Astrocyte (in vitro differentiated cells and primary cell): ENCODE measurements at places on chromosomes 3 and 15. TPM values are rescaled to one million over a fixed set of nuclear protein-coding genes. Genes with fewer than 3 reads are reported as not detected.

Gene ZNF501
- 1.2 and 2.2 TPM in 2 replicates for total RNA-seq

Gene TTC23
- 20.2 and 22.1 TPM in 2 replicates for total RNA-seq

Gene C3orf80
- 6.5 and 13.7 TPM in 2 replicates for total RNA-seq

Gene PDZRN3
- 19.8 and 25.2 TPM in 2 replicates for total RNA-seq

Gene ANKRD63
- not detected in 2 replicates for total RNA-seq

Gene CERS3
- not detected in 2 replicates for total RNA-seq

Gene GPR156
- 0.39 and 0.75 TPM in 2 replicates for total RNA-seq

Gene FHIT
- total RNA-seq, result 6.7 and 7.4 TPM in 2 replicates

Gene ZNF774
- total RNA-seq, result 1.2 and 3.3 TPM in 2 replicates

Gene ALDH1A2
- total RNA-seq, result 0.98 and 1.7 TPM in 2 replicates

Gene SLC51A
- not detected in 2 replicates for total RNA-seq

Gene C3orf70
- 5.7 and 8.2 TPM in 2 replicates for total RNA-seq

Gene TRPM1
- total RNA-seq, result not detected in 2 replicates

Gene SH3GL3
- 2.5 and 2.7 TPM in 2 replicates for total RNA-seq

Gene GNB5
- total RNA-seq, result 25.6 and 27.6 TPM in 2 replicates
